Uterus (tissue), 4 donors: ENCODE measurements at places on chromosomes 13 and 19. TPM values are rescaled to one million over a fixed set of nuclear protein-coding genes. Genes with fewer than 3 reads are reported as not detected.
A peak's percentile ranks its signal among the peaks of the same experiment; 100 is the strongest.

- DNase-seq: no peak
These were observed 31.3 kb upstream of the USE1 start for GRCh38 chr19:17183858-17184321.

The PLIN5 gene
- total RNA-seq: 11.1 TPM

- DNase-seq: no peak
These were observed 32.2 kb upstream of the ARGLU1 start for GRCh38 chr13:106599875-106600797.

The KISS1R gene
- 0.14 TPM for total RNA-seq

The PDX1 gene
- total RNA-seq: not detected

GRCh38 chr19:45508417-45508860, 1.2 kb downstream of the VASP start:
- DNase-seq: peak; percentile 58

The KLC3 gene
- not detected for total RNA-seq

The CACNG6 gene
- total RNA-seq: 1.7 TPM

GRCh38 chr19:55647732-55648584, at the start of gene CCDC106:
Gene CCDC106, plus strand, starts transcription at chr19:55648212. Its CDS starts 835 bp downstream, at chr19:55649047.
- peak; percentile 81 for DNase-seq

DNA sequence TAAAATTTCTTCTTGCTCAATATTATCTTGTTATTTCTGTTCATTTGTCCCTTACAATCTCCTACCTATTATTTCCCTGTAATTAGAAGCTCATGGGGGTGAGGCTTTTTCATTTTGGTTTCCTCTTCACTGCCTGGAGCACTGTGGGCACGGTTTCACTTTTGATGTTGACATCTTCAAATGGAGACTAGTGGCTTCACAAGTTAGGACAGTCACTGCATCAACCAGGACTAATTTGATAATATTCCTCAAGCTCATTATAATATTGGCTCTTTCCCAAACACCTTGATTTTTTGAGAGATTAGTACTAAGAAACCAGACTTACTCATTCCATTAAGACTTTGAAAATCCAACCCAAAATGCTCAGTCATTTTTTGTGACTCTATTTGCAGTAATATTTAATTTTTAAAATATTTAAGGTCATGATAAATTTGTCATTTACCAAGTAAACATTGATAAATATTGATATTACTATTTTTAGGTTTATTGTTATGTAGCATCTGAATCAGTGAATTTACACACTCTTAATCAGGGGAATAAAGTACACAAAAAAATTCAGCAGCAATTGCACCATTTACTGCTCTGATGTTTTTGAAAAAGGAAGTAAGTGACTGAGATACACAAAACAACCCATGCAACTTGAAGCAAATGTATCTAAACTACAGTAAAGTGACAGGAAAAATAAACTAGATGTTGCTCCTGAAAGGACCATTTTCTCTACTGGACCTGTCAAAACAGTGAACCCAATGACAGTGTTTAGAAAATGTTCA, 28.8 kb upstream of the RCBTB2 start:
- no peak for DNase-seq
